ENCODE measurements at places on chromosomes 5 and 9.

- no peak for DNase-seq
Measured at GRCh38 chr9:136627703-136628102, 35.0 kb upstream of the EGFL7 start.

- DNase-seq = no peak
Measured at GRCh38 chr5:112004867-112005622, 248.1 kb upstream of the NREP start.

- no peak for DNase-seq
Measured at GRCh38 chr5:64691291-64691690, 988 bp downstream of the SHISAL2B start.

DNA sequence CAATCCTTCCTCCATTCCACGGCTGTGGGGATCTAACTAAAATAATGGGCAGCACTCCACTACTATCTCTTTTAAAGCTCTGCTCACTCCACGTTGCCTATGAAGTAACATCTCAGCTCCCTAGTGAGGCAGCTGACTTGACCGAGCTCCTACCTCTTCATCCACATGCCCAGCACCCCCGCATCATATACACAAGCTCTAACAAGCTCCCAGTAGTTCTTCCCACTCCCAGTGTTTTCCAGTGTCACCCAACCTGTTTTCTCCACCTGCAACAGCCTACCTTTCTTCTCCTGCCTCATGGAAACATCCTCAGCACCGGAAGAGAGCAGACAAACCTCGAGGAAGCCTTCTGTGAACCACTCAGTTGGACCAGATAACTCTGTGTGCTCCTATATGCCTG, 50.5 kb downstream of the ELAVL2 start:
- no peak for DNase-seq

- DNase-seq = no peak
Measured at GRCh38 chr5:178106556-178107239, 6.6 kb upstream of the N4BP3 start.

GRCh38 chr9:36734737-36735136, 162.0 kb downstream of the MELK start:
- DNase-seq = no peak

DNA sequence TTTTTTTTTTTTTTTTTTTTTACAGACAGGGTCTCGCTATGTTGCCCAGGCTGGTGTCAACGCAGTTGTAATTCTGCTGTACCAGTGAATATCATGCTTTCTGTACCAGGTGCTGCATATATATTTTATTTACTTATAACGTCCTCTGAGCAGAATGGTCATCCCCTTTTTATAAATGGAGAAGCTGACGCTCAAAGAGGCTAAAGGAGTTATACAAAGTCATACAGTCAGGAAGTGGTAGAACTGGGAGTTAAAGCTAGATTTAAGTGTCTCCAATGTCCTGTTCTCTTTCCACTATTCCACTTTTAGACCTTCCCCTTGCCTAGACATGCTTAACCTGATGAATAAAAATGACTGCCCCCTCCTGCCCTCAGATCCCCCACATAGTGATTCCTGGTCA, 1.2 kb upstream of the SIL1 start:
- no peak for DNase-seq

DNA sequence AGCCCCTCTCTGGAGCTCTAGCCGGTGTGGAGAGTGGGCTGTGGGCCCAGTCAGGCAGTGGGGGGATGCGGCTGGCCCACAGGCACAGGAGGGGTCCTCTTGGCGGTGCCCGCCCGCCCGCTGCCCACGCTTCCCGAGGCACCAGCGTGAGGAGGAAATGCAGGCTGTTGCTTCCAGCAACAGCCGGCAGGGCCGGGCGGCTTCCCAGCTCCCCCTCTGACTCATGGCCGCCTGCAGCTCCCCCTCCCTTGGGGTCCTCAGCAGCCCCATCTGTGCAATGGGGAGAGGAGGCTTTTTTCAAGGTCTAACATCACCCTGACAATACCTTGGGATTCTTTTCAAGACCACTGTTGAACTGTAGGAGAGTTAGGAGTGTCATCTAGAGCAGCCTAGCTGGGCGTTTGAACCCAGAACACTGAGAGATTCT, 10.4 kb downstream of the CXXC5 start:
- DNase-seq = no peak

- no peak for DNase-seq
Measured at GRCh38 chr5:138597661-138598400, 22.6 kb upstream of the HSPA9 start.

GRCh38 chr5:20113031-20113715, 125.2 kb upstream of the CDH18 start:
- no peak for DNase-seq

DNA sequence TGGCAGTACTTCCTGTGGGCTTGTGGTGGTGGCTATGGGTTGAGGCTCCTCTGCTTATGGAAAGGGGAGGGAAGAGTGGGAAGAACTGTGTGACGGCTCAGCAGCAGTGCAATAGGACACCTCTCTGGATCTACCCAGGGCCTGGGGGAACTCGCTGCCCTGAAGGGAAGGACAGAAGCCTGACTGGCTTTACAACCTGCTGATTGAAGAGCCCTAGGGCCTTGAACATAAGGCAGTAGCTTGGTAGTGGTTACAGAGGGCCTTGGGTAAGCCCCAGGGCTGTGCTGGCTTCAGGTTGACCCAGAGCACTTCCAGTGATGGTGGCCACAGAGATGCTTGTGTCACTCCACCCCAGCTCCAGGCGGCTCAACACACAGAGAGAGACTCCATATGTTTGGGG, 5.5 kb downstream of the CCIN start:
- no peak for DNase-seq

DNA sequence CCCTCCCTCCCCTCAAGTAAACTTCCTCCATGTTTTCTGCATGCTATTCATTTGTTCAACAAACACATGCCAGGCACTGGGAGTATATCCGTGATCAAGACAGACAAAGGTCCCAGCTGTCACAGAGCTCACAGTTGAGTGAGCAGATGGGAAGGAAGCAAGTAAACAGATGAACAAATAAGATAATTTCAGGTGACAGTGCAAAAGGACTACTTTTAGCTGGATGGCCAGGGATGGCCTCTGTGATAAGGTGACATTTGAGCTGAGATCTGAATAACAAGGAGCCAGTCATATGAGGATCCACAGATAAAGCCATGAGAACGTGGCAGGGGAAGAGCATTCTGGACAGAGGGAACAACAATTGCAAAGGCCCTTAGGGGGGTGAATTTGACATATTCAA, 121.7 kb upstream of the RAD23B start:
- DNase-seq = no peak

DNA sequence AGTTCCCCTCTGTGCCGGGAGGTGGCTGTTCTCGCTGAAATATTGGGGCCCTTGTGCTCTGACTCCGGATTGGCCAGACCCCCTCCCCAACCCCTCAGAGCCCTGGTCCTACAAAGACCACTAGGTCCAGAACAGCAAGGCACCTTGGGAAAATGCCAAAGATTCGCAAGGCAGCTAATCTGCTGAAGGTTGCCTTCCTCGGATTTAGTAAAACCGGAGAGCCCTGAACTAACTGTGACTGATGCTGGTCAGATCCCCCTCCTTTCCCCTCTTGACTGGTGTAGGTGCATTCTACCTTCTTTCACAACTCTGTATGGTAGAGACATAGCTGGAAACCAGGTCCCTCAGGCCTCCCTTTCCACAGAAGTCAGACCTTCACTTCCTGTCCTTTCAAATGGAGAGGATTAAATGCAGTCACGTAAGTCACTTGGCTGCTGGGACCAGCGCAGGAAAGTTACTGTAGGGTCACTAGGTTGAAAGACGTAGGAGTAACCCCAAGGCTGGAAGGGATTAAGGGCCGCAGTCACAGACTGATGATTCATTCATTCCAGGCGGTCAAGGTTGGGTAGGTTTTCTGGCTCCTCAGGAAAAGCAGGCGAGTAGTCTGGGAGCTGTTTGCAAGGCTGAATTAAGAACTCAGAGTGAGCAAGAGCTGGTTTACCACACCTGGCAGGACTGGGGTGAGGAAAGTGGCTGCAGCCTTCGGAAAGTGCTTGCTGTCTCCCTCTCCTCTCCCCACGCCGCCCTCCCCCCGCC, 5.3 kb downstream of the BARX1 start:
- no peak for DNase-seq

GRCh38 chr9:68914751-68915150, 99.2 kb downstream of the PRKACG start:
- DNase-seq = no peak

DNA sequence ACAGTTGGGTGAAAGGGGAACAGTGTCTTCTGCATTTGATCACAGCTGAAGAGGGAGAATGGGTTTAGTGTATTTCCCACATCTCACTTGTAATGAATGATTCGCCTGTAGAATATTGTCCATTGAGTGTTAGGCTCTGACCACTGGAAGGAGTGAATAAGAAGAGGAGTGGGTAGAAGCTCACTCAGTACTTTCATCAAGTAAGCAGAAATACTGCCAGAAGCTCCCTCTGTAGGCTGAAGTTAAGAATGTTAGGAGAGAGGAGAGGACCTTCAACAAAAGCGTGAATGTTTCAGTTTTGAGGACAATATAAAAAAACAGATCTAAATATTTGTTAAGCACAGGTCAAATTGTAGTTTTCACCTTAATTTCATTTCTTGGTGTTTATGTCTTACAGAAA, 27.5 kb downstream of the FSD1L start:
- DNase-seq = no peak

DNA sequence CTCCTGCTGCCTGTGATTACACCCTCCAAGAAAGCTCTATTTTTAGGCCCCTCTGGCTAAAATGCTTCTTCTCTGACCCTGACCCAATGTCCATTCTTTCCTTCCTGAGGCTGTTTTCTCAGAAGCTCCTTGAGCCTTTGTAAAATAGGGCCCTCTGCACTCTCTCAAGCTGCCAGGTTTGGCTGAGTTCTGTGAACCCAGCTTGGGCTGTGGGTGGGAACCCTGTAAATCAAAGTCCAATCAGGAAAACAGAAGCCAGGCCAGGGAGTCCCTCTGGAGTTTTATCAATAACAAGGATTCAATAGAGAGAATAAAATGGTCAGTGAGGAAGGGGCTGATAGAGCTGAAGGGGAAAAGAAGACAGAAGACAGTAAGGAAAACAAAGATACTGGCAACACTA, 43.7 kb upstream of the ERCC6L2 start:
- no peak for DNase-seq
